Stimulated activated CD4-positive, alpha-beta T cell treated with anti-CD3 and anti-CD28 coated beads, Interleukin-15, amount 100 ng/mL, for 1 hour (primary cell): ENCODE measurements at places on chromosomes 3 and 15.

- DNase-seq: no peak
Observed at GRCh38 chr3:38590521-38590920, 59.0 kb downstream of the SCN5A start.

- no peak for DNase-seq
Observed at GRCh38 chr15:63994073-63994600, 52.1 kb downstream of the DAPK2 start.

GRCh38 chr3:152298393-152299248 is 29.9 kb downstream of the MBNL1 start:
- DNase-seq: no peak

DNA sequence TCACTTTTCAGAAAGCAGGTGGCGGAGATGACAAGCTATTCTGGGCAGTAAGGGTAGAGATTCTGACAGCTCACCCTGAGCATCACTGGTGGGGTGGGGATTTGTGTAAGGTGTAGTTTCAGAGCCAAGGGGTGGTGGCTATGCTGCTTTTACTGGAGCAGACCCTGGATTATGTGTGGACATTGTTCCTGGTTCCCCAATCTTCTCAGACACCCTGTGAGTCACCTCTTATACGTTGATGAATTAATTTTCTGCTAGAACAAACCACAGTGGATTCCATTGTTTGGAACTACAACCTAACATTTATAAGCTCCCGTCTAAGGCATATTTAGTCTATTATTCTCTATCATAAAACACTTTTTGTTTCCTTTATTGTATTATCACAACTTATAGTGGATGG is 169.5 kb upstream of the COL8A1 start:
- no peak for DNase-seq

DNA sequence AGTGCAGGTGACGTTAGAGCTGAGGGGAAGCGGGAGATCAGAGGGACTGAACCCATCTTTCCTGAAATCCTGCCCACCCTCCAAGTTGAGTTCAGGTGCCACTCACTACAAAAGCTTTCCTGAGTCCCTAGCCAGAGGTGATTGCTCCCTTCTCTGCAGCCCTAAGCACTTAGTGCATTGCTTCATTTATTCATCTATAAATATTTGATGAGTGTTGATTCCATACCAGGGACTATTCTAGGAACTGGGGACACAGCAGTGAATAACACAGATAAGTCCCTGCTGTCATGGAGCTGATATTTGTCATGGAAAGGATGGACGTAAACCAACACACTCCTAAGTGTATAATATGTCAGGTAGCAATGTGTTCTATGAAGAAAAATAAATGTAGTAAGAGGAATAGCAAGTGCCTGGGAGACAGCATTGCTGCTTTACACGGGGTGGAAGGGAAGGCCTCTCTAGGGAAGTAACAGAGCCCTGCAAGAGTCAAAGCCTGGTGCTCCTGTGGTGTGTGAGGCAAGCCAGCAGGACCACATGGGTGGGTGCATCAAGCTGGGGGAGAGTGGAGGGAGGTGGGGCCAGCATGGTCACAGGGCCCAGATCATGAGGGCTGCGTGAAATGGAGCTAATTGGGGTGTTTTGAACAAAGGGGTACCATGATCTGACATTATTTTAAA is 18.6 kb downstream of the ALPK3 start:
- DNase-seq: no peak

- no peak for DNase-seq
Observed at GRCh38 chr3:2772803-2773202, 337.4 kb downstream of the IL5RA start.

GRCh38 chr3:140585828-140586227 is 92.0 kb upstream of the TRIM42 start:
- DNase-seq: no peak

- DNase-seq: no peak
Observed at GRCh38 chr15:46552316-46552715, 917.5 kb downstream of the SQOR start.

GRCh38 chr3:146888176-146888575 is 283.0 kb upstream of the PLSCR5 start:
- no peak for DNase-seq

DNA sequence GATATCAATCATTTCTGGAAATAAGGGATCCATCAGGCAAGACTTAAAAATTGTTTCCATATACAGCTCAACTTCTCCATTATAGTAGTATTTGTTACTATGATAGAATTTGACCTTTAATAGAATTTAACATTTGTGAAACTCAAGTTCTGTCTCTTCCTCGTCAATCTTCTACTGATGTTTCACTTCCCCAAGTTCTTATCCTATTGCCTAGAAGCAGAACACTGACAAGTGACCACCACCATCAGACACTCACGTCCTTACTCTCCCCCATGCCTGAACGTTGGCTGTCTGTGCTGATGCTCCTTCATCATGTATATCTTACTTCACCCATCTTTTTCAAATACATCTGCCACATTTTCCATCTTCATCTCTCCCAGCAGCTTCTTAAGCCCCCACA is 26.6 kb upstream of the TAFA4 start:
- no peak for DNase-seq

DNA sequence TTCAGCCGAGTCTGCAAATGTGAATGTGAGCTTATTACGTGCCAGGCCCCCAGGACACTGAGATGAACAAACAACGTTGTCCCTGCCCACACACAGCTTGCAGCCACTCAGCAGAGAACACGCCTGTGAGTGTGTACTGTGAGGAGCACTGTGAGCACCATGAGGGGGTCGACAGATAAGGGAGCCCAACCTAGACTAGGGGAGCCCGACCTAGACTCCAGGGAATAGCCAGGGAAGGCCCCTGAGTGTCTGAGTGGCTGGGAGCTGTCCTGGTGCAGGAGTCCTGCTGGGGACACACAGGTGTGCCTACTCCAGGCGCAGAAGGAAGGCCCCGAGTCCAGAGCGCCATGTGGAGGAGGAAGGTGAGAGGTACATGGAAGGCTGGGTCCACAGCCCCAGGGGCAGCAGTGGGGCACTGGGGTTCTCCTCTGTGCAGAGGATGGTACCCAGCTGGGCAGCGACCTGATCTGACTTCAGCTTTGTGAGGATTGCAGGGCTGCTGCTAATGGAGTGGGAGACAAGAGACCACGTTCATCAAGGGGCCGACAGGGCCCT is 36.5 kb downstream of the MGLL start:
- DNase-seq: no peak

GRCh38 chr3:152071315-152071714 is 197.4 kb upstream of the MBNL1 start:
- DNase-seq: no peak

GRCh38 chr15:62054979-62055378 is 5.3 kb downstream of the VPS13C start:
- no peak for DNase-seq

DNA sequence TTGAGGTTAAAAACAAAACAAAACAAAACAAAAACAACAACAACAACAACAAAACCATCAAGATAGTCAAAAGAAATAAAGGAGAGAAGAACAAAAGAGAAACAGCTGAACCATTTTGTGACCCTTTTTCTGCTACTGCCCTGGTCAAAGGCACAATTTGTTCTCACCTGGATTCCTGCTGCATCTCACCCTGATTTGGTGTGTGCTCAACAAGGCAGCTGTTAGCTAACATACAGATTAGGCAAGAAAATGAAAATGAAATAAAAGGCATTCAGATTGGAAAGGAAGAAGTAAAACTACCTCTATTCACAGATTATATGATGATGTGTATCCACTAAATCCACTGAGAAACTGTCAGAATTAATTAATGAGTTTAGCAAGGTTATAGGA is 28.7 kb upstream of the XIRP1 start:
- DNase-seq: no peak
